ENCODE measurements at places on chromosomes 16 and 17. TPM values are rescaled to one million over a fixed set of nuclear protein-coding genes. Genes with fewer than 3 reads are reported as not detected.

PYY gene
- polyA plus RNA-seq = 0.22 TPM

TSNAXIP1 gene
- 7.8 TPM for polyA plus RNA-seq

GRCh38 chr17:83053021-83053681 lies 26.3 kb upstream of the METRNL start:
- no peak for DNase-seq

GRCh38 chr17:72307836-72308235 lies 187.0 kb downstream of the SOX9 start:
- DNase-seq = no peak

KRTAP29-1 gene
- polyA plus RNA-seq = not detected
